Activated T-helper 17 cell treated with anti-CD3 and anti-CD28 coated beads, Interleukin-2, amount 50 U/mL, for 72 hours (primary cell): ENCODE measurements at places on chromosomes 12 and 14.

GRCh38 chr14:50061664-50062437 lies 54.5 kb downstream of the VCPKMT start:
- peaks cover 53% of the 10 kb centered on the region for H3K4me1 ChIP-seq
- peak overlapping the region; percentile 99 for H3K27ac ChIP-seq
- peak overlapping the region; percentile 93 for H3K4me3 ChIP-seq
- no peaks in the 10 kb centered on the region for H3K27me3 ChIP-seq
- peaks cover 35% of the 10 kb centered on the region for H3K36me3 ChIP-seq
- ATAC-seq, result peak; percentile 47

- no peaks in the 10 kb centered on the region for H3K27me3 ChIP-seq
- peaks cover 53% of the 10 kb centered on the region for H3K4me1 ChIP-seq
- peak overlapping the region; percentile 80 for H3K27ac ChIP-seq
- peaks cover 21% of the 10 kb centered on the region for H3K36me3 ChIP-seq
- H3K4me3 ChIP-seq, result peak overlapping the region; percentile 89
- ATAC-seq, result peak; percentile 47
Measured at GRCh38 chr14:91866061-91866460, 1.3 kb downstream of the TC2N start.

GRCh38 chr14:42490536-42490935 lies 883.9 kb downstream of the LRFN5 start:
- no peaks in the 10 kb centered on the region for H3K27me3 ChIP-seq
- no peaks in the 10 kb centered on the region for H3K36me3 ChIP-seq
- ATAC-seq, result no peak
- no peak overlapping the region for H3K27ac ChIP-seq

DNA sequence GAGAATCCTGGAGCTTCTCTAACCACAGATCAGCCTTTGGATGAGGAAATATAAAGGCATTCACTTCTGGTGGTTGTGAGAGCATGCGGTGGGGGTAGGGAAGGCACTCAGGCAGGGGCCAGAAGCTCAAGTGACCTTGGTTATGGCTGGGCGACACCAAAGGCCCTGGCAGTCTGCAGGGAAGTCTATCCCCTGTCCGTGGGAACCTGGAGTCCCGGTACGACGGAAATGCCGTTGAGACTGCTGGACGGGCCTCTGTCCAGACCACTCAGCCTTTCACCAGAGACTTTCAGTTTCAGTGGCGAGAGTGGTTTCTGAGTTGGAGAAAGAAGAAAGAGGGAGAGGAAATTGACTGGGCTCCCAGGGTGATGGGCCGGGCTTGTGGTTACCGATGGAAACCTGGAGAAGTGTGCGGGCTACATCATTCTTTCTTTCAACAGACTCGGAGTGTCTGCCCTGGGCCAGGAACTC lies 20.9 kb downstream of the ISCA2 start:
- H3K4me1 ChIP-seq, result no peaks in the 10 kb centered on the region
- no peaks in the 10 kb centered on the region for H3K36me3 ChIP-seq
- peaks cover 12% of the 10 kb centered on the region for H3K27me3 ChIP-seq
- no peak overlapping the region for H3K27ac ChIP-seq

GRCh38 chr12:125013816-125014442 lies 20.5 kb downstream of the BRI3BP start:
- H3K4me3 ChIP-seq, result no peak overlapping the region
- no peak for ATAC-seq
- no peaks in the 10 kb centered on the region for H3K4me1 ChIP-seq
- H3K27ac ChIP-seq, result no peak overlapping the region
- H3K36me3 ChIP-seq, result peaks cover 44% of the 10 kb centered on the region

DNA sequence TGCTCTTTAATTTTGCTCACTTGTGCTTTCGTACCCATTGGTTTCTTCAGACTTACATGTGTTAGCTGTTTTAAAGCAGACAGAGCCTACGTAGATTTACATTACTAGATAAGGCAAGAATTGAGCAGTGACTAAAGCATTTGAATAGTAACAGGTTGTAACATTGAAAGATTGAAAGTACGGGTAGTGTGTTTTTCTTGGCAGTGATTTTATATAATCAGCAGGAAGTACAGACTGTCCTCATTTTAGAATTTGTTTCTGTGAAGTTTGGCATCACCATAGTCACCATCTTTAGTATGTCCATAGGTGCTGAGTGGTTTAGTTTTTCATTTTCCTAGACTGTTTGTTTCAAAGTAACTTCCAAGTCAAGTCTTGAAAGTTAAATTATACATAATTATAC lies 14.0 kb downstream of the RTRAF start:
- no peak for ATAC-seq
- no peak overlapping the region for H3K4me3 ChIP-seq
- H3K4me1 ChIP-seq, result no peaks in the 10 kb centered on the region
- no peaks in the 10 kb centered on the region for H3K27me3 ChIP-seq

DNA sequence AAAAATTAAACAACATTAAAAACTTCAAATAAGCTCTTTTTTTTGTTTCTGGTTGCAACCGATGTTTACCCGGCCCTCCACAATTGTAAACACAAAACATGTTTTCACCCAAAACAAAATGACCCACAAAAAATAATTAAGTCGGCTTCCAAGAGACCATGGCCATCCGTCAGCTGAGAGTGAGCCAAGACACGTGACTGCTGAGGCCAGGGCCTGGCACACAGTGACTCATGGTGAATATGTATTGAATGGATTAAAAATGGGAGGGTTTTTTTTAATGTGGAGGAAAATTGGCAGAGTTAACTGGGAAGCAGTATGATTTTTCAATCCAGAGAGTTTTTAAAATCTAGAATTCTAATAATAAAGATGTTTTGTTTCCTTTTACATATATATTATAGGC lies 13.8 kb upstream of the CPNE8 start:
- no peaks in the 10 kb centered on the region for H3K4me1 ChIP-seq
- H3K27ac ChIP-seq, result no peak overlapping the region

DNA sequence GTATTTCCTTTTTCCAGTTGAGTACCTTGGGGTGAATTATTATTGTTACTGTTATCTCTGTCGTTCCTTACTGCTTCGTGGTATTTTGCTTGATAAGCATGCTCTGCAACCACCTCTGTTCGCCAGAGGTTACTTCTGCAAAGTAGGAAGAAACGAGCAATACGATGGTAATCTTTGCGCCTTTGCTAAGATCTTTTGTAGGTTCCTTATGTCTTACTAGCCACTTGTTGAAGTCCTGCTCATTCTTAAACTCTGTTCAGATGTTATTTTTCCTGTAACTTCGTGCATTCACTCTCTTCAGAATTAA lies 729 bp upstream of the M6PR start:
- peaks cover 34% of the 10 kb centered on the region for H3K36me3 ChIP-seq
- H3K4me3 ChIP-seq, result peak overlapping the region; percentile 96
- H3K4me1 ChIP-seq, result peaks cover 53% of the 10 kb centered on the region
- peak overlapping the region; percentile 98 for H3K27ac ChIP-seq
- ATAC-seq, result peak; percentile 16

DNA sequence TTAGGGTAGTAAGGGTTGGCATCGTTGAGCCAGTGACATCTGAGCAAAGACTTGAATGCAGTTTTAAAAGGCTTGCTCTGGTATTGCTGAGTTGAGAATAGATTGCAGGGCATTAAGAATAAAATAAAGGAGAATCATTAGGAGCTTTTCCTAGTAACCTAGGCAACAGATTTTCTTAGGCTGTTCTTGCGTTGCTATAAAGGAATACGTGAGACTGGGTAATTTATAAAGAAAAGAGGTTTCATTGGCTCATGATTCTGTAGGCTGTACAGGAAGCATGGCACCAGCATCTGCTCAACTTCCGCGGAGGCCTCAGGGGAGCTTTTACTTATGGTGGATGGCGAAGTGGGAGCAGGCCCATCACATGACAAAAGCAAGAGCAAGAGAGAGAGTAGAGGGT lies 97.4 kb downstream of the RAD51B start:
- H3K27me3 ChIP-seq, result no peaks in the 10 kb centered on the region
- no peak overlapping the region for H3K27ac ChIP-seq
- peaks cover 4% of the 10 kb centered on the region for H3K4me1 ChIP-seq
- ATAC-seq, result no peak
- H3K36me3 ChIP-seq, result no peaks in the 10 kb centered on the region

GRCh38 chr12:6961695-6962284 lies 8.7 kb downstream of the PHB2 start:
- ATAC-seq, result peak; percentile 29
- peaks cover 42% of the 10 kb centered on the region for H3K4me1 ChIP-seq
- H3K36me3 ChIP-seq, result peaks cover 86% of the 10 kb centered on the region

DNA sequence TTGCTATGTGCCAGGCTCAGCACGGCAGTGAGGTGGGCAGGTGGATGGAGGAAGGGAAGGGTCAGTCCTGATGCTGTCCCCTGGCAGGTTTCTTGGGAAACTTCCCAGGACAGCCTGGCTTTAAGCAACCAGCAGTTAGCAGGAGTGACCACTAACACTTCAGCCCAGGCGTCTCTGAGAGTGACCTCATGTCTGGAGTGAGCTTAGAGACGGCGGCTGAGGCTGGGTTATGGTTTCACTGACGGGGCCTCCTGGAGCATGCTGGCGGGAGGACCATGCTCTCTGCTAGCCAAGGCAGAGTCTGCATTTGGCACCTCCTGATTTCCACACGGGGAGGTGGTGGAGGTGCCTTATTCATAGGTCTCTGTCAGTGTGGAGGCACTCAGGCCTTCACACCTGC lies 2.5 kb downstream of the HHIPL1 start:
- no peak for ATAC-seq
- no peak overlapping the region for H3K27ac ChIP-seq
- H3K27me3 ChIP-seq, result peaks cover 18% of the 10 kb centered on the region
- no peaks in the 10 kb centered on the region for H3K36me3 ChIP-seq
- H3K4me1 ChIP-seq, result no peaks in the 10 kb centered on the region
- H3K4me3 ChIP-seq, result no peak overlapping the region

DNA sequence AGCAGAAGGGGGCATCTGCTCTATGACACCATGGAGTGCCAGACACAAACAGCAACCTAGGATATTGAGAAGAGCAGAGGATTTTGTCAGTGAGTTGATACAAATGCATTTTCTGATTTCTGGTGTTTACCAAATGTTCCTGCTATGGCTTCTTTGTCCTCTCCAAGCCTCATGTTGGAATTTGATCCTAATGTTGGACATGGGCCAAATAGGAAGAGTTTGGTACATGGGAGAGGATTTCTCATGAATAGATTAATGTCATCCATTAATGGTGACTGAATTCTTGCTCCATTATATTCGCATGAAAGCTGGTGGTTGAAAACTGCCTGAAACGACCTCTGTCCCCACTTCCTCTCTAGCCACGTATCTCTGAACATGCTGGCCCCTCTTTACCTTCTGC lies 1002.2 kb upstream of the FLRT2 start:
- no peaks in the 10 kb centered on the region for H3K27me3 ChIP-seq
- no peak overlapping the region for H3K4me3 ChIP-seq
- H3K27ac ChIP-seq, result no peak overlapping the region
- no peaks in the 10 kb centered on the region for H3K4me1 ChIP-seq
- ATAC-seq, result no peak

DNA sequence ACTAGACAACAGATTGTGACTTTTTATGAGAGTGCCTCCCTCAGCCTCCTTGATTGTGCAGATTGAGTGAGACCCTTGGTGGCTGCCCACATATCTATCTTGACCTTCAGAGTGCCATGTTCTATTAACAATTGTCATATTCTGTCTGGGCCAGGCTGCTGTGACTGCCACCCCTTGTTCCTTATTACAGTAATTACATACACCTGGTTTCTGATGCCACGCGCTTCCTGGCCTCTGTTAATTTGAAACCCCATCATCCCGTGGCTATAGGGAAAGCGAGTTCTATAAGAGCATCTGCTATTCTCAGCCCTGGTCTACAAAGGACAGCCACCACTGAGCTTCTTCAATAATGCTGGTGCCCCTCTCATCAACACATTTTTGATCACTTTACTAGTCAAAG lies 228.7 kb downstream of the PCNX1 start:
- no peaks in the 10 kb centered on the region for H3K4me1 ChIP-seq
- H3K4me3 ChIP-seq, result no peak overlapping the region
- no peaks in the 10 kb centered on the region for H3K36me3 ChIP-seq
- no peak for ATAC-seq
- no peak overlapping the region for H3K27ac ChIP-seq

DNA sequence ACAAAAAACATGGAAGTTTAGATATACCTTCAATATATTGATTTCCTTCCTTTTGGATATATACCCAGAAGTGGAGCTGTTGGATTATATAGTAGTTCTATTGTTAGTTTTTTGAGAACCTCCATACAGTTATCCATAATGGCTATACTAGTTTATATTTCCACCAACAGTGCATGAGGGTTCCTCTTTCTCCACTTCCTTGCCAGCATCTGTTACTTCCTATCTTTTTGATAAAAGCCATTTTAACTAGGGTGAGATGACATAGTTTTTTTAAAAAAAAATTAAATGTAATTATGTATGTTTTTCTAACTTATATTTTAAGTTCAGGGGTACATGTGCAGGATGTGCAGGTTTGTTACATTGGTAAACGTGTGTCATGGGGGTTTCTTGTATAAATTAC lies 10.0 kb upstream of the SLC38A4 start:
- no peak for ATAC-seq
- peaks cover 44% of the 10 kb centered on the region for H3K27me3 ChIP-seq
- no peak overlapping the region for H3K27ac ChIP-seq
- no peaks in the 10 kb centered on the region for H3K36me3 ChIP-seq

DNA sequence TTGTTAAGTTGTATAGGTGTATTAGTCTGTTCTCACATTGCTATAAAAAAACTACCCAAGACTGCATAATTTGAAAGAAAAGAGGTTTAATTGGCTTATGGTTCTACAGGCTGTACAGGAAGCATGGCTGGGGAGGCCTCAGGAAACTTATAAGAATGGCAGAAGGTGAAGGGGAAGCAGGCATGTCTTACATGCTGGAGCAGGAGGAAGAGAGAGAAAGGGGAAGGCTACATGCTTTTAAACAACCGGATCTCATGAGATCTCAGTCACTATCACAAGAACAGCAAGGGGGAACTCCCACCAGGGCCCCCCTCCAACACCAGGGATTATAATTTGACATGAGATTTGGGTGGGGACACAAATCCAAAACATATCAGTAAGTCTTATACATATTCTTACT lies 60.5 kb upstream of the OR10AD1 start:
- H3K4me1 ChIP-seq, result no peaks in the 10 kb centered on the region
- H3K27me3 ChIP-seq, result peaks cover 19% of the 10 kb centered on the region
- no peak for ATAC-seq
- H3K27ac ChIP-seq, result no peak overlapping the region
- H3K36me3 ChIP-seq, result no peaks in the 10 kb centered on the region

GRCh38 chr14:70916799-70917198 lies 9.5 kb downstream of the PCNX1 start:
- peak overlapping the region; percentile 52 for H3K4me3 ChIP-seq
- peaks cover 24% of the 10 kb centered on the region for H3K36me3 ChIP-seq
- H3K4me1 ChIP-seq, result peaks cover 62% of the 10 kb centered on the region
- no peaks in the 10 kb centered on the region for H3K27me3 ChIP-seq
